IMR-90 (cell line): ENCODE measurements at places on chromosomes 5 and 9. TPM values are rescaled to one million over a fixed set of nuclear protein-coding genes. Genes with fewer than 3 reads are reported as not detected.

The ESM1 gene
- polyA plus RNA-seq, result 5.6 and 7.1 TPM in 2 replicates

- no peak for DNase-seq
Measured at GRCh38 chr5:5066276-5067186, 73.6 kb upstream of the ADAMTS16 start.

The PCDHA12 gene
- 0.03 TPM in 1 of 2 replicates, not detected in the other for polyA plus RNA-seq

- no peak for DNase-seq
Measured at GRCh38 chr9:135703726-135704125, 1.7 kb downstream of the KCNT1 start.

The TAF11L10 gene
- not detected in 2 replicates for polyA plus RNA-seq

GRCh38 chr9:93050231-93050630, 8.3 kb upstream of the SUSD3 start:
- DNase-seq, result no peak
